Myocyte (in vitro differentiated cells): ENCODE measurements at places on chromosomes 1 and 21.

GRCh38 chr1:215844777-215845176 is 277.7 kb downstream of the KCTD3 start:
- no peak for DNase-seq

DNA sequence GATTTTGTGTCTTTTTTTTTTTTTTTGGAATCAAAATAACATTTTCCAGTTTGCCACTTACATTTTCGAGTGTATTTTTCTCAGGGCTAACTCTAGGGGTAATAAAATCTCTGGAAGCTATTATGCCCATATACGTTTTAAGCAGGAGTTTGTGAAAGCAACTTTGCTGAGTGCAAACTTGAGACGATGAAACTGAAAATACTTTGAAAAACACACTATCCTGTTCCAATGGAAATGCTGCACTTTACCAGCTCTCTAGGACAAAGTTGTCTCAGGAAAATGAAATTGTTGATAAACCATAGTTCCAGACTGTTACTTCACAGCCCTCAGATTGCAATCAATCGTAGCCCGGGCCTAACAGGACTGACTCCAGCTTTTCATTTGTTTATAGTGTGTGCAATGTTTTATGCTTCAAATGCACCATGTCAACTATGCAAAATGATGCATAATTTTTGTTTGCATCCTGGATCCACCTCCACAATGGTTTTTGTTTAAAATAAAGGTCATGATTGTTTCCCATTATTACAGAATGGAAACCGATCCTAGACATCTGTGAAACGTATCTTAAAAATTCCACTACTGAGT is 220.6 kb upstream of the PKN2 start:
- no peak for DNase-seq

- DNase-seq = peak; percentile 26
Measured at GRCh38 chr1:117512728-117513321, 93.0 kb upstream of the TENT5C start.

- no peak for DNase-seq
Measured at GRCh38 chr1:56837244-56837939, 17.2 kb upstream of the C8A start.

DNA sequence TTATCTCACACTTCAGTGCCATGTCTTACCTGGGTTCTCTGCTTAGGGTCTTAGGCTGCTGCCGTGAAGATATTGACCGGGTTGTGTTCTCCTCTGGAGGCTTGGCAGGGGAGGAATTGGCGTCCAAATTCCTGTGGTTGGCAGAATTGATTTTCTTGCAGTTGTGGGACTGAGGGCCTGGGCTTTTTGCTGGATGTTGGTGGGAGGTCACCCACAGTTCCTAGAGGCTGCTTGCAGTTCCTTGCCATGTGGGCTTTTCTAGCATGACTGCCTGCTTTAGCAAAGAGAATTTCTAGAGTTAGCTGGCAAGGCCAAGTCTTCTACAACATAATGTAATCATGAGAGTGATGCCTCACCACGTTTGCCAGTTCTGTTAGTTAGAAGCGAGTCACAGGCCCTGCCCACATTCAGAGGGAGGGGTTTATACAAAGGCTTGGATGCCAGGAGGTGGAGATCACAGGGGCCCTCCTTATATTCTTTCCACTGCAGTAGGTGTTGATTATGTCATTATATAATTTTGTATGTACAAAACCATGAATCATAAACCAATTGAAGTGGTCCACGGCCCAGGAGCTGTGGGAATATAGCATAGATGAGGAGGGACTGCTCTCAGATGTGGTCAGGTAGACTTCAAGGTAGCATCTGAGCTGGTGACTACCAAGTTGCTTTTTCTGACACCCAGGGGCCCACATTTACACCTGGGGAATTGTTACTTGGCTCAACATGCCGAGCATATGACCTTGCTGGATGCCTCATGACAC is 6.6 kb downstream of the UBL4B start:
- peak; percentile 12 for DNase-seq

DNA sequence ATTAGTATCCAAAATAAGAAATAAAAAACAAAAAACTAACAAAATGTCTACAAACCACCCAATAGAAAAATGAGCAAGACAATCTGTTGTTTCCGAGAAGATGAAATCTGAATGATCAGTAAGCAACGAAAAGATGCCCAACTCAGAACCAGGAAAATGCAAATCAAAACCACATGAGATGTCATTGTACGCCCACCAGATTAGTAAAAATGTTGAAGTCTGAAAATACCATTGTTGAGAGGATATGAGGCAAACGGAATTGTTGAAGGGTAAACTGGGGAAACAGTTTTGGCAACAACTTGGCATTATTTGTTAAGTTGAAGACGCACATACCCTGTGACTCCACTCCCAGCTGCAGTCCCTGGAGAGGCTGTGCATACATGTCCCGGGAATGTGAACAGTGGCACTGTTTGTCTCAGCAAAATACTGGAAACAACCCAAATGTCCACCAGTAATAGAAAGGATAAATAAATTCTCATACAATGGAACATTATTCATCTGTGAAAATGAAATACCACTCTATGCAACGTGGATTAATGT is 10.6 kb downstream of the ZBTB17 start:
- peak; percentile 19 for DNase-seq

DNA sequence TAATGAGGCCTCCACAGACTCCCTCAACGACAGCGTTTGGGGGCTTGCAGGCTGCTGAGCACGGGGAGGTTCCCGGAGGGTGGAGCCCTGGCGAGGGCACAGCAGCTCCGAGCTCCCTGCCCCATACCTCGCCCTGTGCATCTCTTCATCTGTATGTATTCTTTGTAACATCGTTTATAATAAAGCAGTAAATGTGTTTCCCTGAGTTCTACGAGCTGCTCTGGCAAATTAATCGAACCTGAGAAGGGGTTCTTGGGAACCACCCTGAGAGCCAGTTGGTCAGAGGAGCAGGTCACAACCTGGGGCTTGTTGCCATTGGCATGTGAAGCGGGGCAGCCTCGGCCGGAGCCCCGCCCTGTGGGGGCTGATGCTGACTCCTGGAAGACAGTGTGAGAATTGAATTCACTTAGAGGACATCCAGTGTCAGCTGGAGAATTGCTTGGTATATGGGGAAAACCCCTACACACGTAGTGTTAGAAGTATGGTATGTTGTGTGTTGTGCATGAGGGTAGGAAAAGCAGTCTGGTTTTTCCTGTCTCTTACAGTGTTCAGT is 11.5 kb downstream of the SLC37A1 start:
- DNase-seq = no peak

DNA sequence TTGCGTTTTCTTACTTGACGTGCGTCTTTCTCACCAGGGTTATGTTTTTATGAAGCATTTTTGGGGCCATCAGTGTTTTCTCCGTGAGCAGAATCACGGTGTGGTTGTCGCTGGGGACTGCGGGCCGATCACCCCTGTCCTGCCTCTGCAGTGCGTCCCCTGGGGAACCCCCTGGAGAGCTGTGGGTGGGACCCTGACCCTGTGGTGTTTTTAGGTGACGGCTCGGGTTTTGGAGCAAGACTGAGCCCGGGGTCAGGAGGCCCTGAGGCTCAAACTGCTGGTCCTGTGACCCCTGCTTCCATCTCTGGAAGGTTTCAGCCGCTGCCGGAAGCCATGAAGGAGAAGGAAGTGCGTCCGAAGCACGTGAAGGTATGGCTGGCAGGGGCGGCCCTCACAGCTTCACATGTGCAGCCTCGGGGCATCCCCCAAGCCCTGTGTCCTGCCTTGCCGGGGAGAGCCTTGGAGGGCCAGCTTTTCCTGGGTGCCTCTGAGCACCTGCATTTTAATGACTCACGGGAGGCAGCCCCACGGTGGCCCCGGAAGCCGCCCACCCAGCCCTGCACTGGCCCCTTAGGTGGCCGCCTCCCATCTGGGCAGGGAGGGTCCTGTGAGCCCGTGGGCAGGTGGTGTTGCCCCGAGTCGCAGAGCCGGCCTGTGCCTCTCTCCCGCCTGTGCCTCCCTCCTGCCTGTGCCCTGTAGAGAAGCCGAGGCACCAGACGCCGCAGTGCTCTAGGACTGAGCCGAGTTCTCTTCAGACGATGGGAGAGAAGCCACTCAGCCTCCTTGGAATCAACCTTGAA is 36.7 kb upstream of the DIP2A start:
- no peak for DNase-seq
